ENCODE measurements at places on chromosomes 13 and 19.

- no peak for DNase-seq
These were observed 49.9 kb downstream of the EDNRB start for GRCh38 chr13:77868717-77869116.

DNA sequence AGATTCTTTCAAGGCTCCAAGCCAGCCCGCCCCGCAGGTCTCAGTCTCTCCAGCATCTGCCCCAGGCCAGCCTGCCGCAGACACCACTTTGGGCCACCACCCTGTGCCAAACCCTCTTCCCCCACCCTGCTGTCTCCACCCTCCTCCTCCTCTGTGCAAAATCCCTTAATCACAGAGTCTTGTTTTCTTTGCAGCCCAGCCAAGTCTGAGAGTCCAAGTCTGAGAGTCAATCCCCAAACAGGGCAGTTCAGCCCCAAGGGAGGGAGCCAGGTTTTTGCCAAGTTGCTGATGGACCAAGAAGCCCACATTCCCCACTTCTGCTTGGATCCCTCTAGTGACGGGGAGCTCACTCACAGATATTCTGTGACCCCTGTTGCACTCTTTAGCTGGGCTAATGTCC is 3.1 kb downstream of the ADAMTS10 start:
- DNase-seq: no peak

DNA sequence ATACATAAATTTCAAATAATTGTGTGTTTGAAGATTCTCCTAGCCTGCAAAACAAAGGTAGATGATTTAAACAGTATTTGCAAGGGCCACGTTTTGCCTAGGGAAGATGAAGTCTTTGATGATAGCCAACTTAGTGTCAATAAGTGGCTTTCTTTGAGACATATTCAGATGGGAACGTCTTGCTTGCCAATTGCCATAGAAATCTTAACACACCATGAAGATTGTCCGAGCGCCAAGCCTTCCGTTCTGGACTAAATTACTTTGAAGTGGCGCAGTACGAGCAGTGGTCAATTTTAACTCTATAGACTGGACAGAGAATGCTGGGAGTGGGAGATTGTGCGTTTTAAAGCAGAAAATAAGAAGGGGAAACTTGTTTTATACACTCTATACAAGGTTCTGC is 9.9 kb downstream of the ZIC5 start:
- no peak for DNase-seq

- DNase-seq: no peak
These were observed 17.0 kb upstream of the TMEM255B start for GRCh38 chr13:113742000-113742441.

- DNase-seq: no peak
These were observed 152.9 kb downstream of the EFNB2 start for GRCh38 chr13:106382534-106382933.

GRCh38 chr13:40109351-40109844 is 453.9 kb downstream of the COG6 start:
- no peak for DNase-seq

DNA sequence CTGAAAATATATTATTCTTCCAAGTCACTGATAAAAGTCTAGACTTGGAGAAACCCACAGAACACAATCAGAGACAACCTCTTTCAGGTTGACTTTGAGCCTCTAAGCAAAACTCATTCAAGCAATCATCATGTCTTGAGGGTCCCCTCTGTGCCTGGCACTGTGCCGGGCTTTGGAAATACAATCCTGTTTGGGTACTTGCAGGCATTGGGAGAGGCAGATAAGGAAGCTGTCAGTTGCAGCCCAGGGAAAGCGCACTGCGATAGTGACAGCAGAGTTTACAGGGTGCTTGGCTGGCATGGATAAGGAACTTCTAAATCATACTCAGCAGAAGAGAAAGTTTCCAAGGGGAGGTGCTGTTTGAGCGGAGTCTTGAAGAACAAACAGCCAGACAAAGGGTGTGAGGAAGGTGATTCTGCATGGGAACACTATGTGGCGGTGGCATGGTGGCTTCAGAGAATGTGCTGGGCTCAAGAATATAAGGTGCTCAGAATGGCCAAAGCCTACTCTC is 9.1 kb downstream of the SERP2 start:
- DNase-seq: no peak

DNA sequence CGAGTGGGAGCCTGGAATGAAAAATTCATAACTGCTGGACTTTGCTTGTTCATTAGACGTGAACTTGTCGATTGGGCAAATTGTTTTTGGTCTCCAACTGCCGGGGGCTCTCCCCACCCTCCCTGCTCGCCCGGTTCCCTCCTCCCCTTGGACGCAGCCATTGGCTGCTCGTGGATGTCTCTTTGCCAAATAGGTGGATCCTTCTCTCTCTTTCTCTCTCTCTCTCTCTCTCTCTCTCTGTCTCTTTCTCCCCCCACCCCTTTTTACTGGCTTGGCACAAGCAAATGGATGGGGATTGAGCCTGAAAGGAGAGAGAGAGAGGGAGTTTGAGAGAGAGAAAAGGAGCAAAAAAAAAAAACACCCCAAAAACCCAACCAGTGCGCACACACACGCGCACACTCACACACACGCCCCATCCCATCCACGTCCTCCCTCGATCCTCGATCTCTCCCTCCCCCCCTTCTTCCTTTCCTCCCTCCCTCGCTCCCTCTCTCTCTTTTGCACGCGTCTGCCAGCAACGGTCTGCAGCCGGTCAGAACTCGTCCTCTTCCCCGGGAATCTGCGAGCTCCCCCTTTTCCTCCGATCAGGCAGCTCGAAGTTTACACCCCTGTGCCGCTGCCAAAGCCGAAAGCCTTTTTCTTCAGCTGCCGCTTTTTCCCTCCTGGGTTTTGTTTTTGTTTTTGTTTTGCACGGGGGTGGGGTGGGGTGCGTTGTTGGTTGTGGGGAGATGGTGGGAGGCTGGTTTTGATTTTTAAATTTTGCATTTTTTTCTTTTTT is 27.8 kb downstream of the NFIX start:
- no peak for DNase-seq

Data from activated T-helper 1 cell treated with anti-CD3 and anti-CD28 coated beads, Interleukin-12 subunit alpha, Interleukin-12 subunit beta, Interleukin-2, Interleukin-4 antibody, amounts not matched to agents 30 ng/mL and 10 ng/mL and 1 ng/mL, durations not matched to agents 14 hours and 24 hours and 36 hours (primary cell).